Effector memory CD4-positive, alpha-beta T cell (primary cell): ENCODE measurements at places on chromosomes 5 and 9.

DNA sequence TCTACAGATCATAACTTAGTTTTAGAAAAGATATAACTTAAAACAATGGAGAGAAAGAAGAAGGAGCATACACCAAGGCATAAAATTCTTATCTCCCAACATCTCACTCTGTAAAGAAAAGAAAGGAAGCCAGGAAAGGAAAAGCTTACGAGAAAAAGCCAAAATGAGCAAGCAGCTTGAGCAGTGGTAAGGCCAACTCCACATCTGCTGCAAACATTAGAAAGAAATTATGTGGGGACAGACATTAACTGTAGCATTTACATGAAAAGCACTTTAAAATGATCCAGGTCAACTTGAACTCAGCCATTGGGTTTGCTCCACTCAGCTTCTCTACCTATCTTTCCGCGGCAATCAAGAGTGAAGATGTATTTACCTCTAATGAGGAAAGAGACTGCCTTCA, 176.9 kb downstream of the BNC2 start:
- H3K27me3 ChIP-seq, result no peaks in the 10 kb centered on the region
- no peak overlapping the region for H3K27ac ChIP-seq
- no peaks in the 10 kb centered on the region for H3K36me3 ChIP-seq
- H3K4me1 ChIP-seq, result no peaks in the 10 kb centered on the region

GRCh38 chr5:157280927-157281326, 15.0 kb downstream of the CYFIP2 start:
- peaks cover 27% of the 10 kb centered on the region for H3K4me1 ChIP-seq
- H3K4me3 ChIP-seq, result no peak overlapping the region
- no peak for DNase-seq

DNA sequence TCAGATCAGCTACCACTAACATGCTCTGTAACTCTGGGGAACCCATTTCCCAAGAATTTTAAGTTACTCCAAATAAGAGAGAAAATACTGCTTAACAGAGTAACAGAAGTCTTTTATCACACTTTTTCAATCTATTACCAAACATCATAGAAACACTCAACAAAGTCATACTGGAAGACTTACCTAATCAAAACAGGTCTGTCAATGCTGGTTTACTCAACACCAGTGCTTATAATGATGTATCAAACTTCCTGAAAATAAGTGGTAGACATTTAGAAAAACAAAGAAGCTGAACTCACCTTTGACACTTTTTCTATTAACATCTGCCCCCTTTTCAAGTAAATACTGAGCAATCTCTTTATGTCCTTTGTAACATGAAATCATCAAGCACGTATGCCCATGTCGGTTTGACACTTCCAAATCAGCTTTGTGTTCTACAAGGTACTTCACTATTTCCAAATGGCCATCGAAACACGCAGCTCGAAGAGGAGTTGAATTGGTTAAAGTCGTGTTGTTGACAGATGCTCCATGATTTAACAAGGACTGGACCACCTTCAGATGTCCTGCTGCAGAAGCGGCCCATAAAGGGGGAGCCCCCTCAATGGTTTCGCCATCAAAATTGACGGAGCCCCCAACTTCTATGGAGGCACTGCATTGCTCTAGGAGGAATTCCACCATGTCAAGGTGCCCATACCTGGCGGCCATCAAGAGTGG, 1.8 kb downstream of the FEM1C start:
- H3K27me3 ChIP-seq, result no peaks in the 10 kb centered on the region
- no peak overlapping the region for H3K27ac ChIP-seq
- H3K4me3 ChIP-seq, result peak overlapping the region; percentile 98
- H3K4me1 ChIP-seq, result peaks cover 28% of the 10 kb centered on the region

GRCh38 chr5:54844905-54845566, 140.4 kb downstream of the ESM1 start:
- no peaks in the 10 kb centered on the region for H3K27me3 ChIP-seq
- H3K4me1 ChIP-seq, result no peaks in the 10 kb centered on the region
- no peak overlapping the region for H3K27ac ChIP-seq
- H3K4me3 ChIP-seq, result no peak overlapping the region
- no peaks in the 10 kb centered on the region for H3K36me3 ChIP-seq
- no peak for DNase-seq

GRCh38 chr5:19001054-19001453, 986.9 kb downstream of the CDH18 start:
- no peaks in the 10 kb centered on the region for H3K36me3 ChIP-seq
- H3K4me1 ChIP-seq, result no peaks in the 10 kb centered on the region
- no peak for DNase-seq
- H3K4me3 ChIP-seq, result no peak overlapping the region
- H3K27me3 ChIP-seq, result no peaks in the 10 kb centered on the region
